GM04503 (cell line): ENCODE measurements at places on chromosomes 3 and 15.

DNA sequence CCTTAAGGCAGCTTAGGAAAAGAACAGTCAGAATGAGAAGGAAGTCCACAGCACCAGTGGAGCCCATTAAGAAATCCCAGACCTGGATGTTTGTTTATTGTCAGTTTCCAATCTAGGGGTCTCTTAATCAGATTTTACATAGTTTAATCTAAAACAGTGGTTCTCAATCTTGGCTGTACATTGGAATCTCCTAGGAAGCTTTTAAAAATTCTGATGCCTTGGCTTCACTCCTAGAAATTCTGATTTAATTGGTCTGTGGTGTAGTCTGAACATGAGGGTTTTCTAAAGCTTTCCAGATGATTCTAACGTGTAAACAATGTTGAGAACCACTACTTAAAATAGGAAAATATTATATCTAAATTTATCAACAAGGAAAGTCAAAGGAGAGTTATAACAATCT lies 56.6 kb upstream of the SPRED1 start:
- DNase-seq, result peak; percentile 33

DNA sequence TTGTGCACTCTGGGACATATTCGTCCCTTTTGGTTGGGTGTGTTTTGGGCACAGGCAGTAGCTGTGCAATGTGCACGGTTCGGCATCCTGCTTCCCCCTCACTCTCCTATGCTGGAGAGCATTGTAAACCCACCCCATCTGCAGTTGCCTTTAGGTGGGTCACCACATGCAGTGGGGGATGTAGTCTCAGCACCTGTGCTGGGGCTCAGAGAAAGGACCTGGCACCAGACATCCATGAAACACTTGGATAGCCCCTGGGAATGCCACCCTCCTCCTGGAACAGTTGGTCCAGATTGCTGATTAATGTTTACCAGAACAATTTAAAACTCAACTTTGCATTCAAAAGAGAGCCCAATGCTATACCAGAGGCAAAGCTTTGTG lies 123.9 kb upstream of the MEF2A start:
- DNase-seq, result no peak

- no peak for DNase-seq
Measured at GRCh38 chr3:125462722-125463299, 57.2 kb downstream of the SNX4 start.

DNA sequence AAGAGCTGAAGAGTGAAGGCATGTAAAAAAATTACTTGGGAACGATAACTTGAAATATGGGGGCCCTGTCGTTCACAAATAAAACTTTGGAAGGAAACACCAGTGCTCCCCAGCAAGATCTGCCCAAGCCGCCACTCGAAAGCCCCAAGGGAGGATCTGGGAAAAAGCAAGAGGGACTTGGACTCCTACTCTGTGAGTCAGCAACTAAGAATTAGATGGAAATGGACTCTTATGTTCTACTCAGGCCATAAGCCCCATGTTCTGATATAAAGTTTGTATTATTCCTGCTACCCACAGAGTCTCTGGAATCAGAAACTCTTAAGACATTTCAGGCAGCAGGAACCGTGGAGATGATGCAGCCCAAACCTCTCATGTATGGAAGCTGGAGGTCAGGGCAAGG lies 75.7 kb downstream of the ITGB5 start:
- DNase-seq, result no peak

DNA sequence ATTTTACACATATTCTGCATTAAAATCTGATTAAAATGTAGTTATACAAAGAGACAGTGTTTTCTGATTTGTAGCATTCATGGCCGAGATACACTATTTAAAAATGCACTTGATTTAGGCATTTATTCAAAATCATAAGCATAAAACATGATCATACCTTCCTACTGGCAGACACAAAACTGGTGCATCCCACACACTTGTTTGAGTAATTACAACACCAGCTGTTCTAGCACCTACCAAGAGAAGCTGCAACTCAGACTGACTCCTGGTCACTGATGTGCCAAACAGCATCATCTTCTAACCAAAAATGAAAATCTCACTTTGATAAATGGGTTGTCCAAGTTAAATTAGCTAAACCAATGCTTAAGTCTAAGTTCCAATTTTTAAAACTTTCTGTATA lies 262.7 kb upstream of the NSMCE3 start:
- DNase-seq, result no peak

- no peak for DNase-seq
Measured at GRCh38 chr3:195028877-195029606, 241.9 kb downstream of the XXYLT1 start.

GRCh38 chr3:56706629-56707028 lies 23.6 kb upstream of the TASOR start:
- no peak for DNase-seq

- DNase-seq, result no peak
Measured at GRCh38 chr3:171875923-171876412, 32.8 kb downstream of the TMEM212 start.

DNA sequence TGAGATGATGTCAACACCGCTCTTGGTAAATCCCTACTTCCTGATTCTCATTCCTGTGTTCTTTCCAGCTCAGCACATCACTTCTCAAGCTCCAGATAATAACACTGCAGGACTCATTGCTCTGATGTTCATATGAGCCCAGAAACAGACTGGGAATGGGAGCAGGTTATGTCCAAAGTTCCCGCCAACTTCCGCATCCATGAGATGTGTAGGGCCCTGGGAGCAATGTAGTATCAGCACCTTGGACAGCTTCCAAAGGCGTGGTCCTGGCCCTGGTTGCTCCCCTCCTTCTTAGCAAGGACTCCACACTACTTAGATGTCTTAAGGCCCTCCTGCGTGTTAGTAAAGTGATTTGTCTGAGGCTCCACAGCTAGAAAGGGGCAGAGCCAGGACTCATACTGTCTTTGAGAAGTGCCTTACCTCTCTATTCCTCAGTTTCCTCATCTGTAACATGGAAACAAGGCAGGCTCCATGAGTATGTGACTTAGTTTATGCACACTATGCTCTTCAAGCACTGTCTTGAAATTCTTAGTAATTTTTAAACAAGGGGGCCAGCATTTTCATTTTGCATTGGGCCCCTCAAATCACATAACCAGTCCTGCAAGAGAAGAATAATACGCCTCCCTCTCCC lies 27.9 kb upstream of the SLC6A1 start:
- DNase-seq, result no peak

DNA sequence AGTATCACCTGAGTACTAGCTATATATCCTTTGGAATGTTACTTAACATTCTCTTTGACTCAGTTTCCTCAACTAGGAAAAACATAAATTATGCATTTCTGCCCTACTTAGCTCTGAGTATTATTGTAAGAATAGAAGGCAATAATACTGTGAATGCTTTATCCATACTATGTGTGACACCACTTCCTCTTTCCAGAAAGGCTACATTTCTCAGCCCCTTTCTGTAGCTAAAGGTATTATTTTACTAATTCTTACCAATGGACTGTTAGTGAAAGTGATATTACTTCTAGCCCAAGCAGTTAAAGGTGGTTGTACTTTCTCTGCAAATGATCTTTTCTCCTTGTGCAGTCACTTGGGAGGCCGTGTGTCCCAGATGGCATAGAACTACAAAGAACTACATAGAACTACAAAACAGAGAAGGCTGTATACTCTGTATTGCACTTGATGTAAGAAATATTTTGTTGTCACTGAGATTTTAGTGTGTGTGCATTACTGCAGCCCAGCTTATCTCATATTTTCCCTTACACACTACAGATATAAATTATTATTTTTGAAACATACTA lies 35.1 kb downstream of the MYH15 start:
- DNase-seq, result no peak

- DNase-seq, result no peak
Measured at GRCh38 chr3:130916507-130917167, 22.8 kb downstream of the ATP2C1 start.

GRCh38 chr3:177554895-177555759 lies 357.8 kb upstream of the TBL1XR1 start:
- peak; percentile 38 for DNase-seq

- DNase-seq, result no peak
Measured at GRCh38 chr3:36678216-36679013, 85.9 kb downstream of the DCLK3 start.

- peak; percentile 44 for DNase-seq
Measured at GRCh38 chr3:170862618-170863374, 7.2 kb downstream of the RPL22L1 start.

DNA sequence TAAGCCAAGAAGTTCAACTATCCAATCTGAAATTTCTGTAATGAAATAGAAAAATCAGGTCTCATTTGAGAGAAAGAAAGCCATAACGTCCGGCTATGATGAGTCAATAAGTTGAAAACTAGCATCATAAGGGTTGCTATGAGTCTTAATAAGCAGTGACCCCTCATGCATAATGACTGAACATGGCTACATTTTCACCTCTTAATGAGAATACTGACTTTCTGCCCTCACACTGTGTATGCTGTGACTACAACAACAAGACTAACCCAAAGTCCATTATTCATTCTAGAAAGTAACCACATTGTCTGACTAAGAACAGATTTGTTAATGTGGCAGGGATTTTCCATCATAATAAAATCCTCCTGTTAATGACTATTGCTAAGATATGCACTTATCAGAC lies 884.0 kb upstream of the CADM2 start:
- no peak for DNase-seq

DNA sequence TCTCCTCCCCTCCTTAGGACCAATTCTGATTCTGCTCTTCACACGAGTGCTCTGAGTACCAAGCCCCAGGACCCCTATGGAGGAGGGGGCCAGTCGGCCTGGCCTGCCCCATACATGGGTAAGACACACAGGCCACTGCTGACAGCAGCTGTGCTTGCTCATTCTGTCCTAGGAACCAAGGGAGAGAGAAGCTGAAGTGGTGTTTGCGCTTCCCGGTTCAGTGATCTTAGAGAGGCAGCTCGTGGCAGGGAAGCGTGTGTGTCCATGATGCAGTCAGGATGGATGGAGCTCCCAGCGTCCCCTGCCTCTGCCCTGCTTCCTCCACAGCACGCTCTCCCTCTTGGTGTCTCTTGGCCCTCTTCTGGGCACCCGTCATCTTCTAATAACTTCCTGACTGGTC lies 77.6 kb downstream of the CRTC3 start:
- DNase-seq, result no peak

GRCh38 chr3:124557433-124558232 lies 172.6 kb upstream of the UMPS start:
- DNase-seq, result no peak

DNA sequence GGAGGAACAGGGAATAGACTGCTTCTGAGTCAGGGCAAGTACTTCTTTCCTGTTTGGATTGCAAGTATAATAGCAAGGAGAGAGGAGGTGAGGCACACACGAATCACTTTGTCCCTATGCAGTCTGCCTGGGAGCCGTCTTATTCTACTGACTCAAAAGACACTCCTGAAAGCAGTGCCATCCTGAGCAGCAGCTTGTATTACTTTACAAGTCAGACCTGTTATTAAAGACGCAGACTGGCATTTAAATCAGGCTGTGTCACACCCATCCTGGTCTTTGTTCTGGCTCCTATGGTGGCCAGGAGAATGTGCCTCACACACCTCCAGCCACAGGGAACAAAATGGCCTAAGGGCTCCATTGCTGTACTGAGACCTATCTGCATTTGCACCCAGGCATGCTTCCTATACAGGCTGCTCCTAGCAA lies 17.9 kb upstream of the SQOR start:
- no peak for DNase-seq

DNA sequence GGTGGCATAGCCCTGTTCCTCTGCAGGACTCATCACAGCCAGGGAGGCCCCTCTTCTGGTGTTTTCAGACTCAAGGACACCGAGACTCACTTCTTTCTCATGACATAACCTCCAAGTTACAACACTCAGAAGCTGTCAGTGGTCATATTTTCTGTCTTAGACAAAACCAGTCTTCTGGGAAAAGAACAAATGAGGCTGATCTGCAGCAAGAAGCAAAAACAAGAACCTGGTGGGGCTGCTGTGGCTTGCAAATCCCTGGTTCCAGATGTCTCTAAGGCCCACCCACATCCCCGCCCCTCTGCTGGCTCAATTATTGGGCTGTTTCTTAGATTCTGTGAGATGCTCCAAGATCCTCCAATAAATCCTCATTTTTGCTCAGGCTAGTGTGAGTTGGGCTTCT lies 16.6 kb upstream of the LOXL1 start:
- no peak for DNase-seq

- no peak for DNase-seq
Measured at GRCh38 chr3:157508461-157508860, 5.2 kb upstream of the VEPH1 start.

GRCh38 chr3:60399292-60399691 lies 852.0 kb downstream of the FHIT start:
- DNase-seq, result no peak

DNA sequence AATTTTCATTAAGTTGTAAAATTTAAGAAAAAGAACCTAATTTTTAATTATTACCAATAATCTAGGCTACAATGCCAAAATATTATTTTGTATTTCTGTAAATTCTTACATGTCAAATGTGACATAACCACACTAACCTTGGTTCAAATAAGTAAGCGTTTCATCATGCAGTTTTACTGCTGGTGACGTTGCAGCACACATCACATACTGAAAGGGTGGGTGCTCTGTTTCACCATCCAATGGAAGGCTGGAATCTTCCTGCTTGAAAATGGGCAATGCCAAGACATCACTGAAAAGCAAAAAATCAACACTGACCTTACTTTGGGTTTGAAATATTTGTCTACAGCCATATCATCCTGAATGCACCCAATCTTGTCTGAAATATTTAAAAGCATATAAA lies 14.8 kb downstream of the UBP1 start:
- DNase-seq, result no peak

- no peak for DNase-seq
Measured at GRCh38 chr3:55678546-55679216, 191.6 kb upstream of the WNT5A start.

GRCh38 chr3:98232489-98232888 lies 31.6 kb upstream of the OR5H6 start:
- DNase-seq, result no peak

- no peak for DNase-seq
Measured at GRCh38 chr3:50010959-50011358, 71.0 kb downstream of the RBM6 start.

- DNase-seq, result no peak
Measured at GRCh38 chr15:58393241-58393662, 38.5 kb upstream of the LIPC start.

GRCh38 chr3:7195934-7196333 lies 335.0 kb downstream of the GRM7 start:
- DNase-seq, result no peak

DNA sequence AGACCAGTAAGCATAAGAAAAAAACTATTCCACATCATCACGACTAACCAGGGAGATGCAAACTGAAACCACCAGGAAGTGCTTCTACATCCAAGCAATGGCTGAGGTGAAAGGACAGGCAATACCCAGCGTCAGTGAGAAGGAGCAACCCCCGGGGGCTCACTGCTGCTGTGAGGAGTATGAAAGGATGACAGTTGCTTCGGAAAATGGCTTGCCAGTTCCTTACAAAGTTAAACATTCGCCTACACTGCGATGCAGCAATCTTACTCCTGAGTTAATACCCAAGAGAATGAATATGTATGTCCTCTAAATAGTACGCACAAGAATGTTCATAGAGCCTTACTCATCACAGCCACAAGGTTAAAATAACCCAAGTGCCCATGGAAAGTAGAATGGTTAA lies 13.3 kb upstream of the PLXNA1 start:
- no peak for DNase-seq

- DNase-seq, result no peak
Measured at GRCh38 chr3:43736558-43737440, 46.1 kb downstream of the ABHD5 start.

- DNase-seq, result peak; percentile 74
Measured at GRCh38 chr3:99509224-99509623, 129.2 kb upstream of the COL8A1 start.

- DNase-seq, result no peak
Measured at GRCh38 chr15:95872366-95872771, 458.1 kb upstream of the NR2F2 start.

- no peak for DNase-seq
Measured at GRCh38 chr3:143441516-143442171, 322.1 kb downstream of the CHST2 start.
